ENCODE measurements at places on chromosomes 7 and 10.

- DNase-seq, result no peak
Measured at GRCh38 chr10:72069751-72070526, 18.4 kb downstream of the SPOCK2 start.

DNA sequence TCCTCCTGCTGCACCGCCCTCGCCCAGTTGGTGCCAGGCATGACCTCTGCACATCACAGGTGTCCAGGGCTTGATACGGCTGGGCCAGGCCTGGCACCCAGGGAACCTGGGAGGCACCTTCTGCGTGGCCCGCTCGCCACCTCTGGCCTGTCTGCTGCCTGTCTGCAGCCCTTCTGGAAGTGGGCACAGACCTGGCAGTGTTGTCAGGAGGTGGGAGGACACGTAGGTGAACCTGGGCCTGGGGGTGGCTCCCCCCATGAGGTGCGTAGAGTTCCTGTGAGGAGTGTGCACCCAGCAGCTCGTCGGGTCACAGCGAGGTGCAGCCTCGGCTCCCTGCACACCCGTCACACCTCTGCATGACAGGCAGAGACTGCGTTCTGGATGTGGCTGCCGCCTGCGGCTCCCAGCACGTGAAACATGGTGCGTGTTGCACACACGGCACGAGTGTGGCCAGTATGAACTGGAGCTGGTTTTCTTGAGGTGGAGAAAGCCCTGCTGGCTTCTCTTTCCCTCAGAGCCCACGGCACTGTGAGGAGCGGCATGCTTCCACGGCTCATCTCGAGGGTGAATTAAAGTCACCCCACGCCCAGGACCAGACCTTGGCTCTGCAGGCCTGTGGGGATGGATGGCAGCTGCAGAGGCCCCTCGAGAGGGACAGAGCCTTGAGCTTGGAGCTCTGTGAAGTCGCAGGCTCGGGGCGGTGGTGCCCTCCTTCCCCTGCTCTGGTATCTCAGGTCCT is 24.8 kb downstream of the INPP5A start:
- no peak for DNase-seq

DNA sequence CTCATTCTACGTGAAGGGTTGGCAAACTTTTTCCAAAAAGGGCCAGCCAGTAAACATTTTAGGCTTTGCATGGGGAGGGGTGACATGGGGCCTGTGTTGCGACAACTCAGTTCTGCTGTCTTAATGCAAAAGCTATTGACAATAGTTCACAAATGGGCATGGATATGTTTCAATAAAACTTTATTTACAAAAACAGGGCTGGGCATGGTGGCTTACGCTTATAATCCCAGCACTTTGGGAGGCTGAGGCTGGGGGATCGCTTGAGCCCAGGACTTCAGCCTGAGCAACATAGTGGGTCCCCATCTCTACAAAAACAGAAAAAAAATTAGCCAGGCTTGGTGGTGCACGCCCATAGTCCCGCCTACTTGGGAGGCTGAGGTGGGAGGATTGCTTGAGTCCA is 141.1 kb downstream of the SVIL start:
- no peak for DNase-seq

DNA sequence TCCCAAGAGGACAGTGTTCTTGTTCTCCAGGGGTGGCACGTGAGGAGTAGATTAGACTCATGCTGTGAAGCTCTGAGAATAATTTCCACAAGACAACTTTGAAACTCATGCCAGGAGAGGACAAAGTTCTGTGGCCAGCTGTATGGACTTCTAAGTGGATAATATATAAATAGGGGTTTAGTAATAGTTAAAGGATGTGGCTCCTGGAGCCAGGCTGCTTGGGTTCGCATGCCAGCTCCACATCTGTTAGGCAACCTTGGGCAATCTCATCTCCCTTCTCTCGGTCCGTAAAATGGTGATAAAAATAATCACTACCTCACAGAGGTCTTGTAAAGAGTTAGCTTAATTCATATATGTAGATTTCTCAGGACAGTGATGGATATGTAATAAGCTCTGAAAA is 35.8 kb downstream of the ACSL5 start:
- DNase-seq, result no peak

- no peak for DNase-seq
Measured at GRCh38 chr7:151415375-151416105, 5.7 kb upstream of the WDR86 start.

GRCh38 chr10:46299536-46300369 is 13.0 kb downstream of the ANTXRL start:
- DNase-seq, result no peak

DNA sequence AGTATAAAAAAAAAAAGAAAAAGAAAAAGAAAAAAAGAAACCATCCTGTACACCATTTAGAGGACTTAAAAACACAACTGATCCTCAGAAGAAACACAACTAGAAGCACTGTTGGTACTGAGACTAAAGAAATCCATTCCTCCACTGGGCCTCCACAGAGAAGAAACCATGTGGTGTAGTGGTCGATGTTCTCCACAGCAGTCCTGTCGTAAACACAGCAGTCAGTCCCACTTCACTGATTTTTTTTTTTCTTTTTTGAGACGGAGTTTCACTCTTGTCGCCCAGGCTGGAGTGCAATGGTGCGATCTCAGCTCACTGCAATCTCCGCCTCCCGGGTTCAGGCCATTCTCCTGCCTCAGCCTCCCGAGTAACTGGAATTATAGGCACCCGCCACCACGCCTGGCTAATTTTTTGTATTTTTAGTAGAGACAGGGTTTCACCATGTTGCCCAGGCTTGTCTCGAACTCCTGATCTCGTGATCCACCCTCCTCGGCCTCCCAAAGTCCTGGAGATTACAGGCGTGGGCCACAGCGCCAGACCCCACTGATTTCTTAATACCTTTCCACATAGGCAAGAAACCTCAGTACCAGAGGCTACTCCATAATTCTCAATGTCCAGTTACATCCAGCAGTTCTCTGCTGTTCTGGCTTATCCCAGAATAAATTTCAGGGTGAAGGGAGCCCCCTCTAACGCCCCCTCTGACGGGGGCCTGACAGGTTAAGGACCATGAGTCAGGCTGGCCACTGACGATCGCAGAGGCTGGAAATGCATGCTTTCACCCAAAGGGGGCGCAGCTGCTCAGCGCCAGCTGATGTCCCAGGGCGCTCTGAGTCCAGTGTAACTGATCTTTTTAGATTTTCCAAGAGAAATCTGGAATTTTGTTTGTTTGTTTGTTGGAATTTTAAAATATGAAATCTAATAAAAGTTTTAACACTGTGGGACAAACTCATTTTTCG is 24.8 kb upstream of the FFAR4 start:
- no peak for DNase-seq

DNA sequence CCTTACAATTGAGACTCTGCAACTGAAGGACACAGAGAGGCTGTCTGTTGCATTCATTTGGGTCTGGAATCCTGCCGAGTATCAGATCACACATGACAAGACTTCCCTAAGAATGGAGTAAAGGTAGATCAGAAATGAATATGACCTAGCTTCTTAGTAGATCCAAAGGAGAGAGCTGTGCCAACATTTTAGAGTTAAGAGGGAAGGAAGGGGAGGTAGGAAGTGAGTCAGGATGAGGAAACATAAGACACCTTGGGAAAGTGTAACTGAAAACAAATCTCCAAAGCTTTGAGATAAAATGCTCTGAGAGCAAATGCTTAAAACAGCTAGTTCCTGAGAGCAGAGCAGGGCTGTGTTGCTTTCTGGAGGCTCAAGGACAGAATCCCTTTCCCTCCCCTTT is 6.1 kb upstream of the SLC25A13 start:
- DNase-seq, result no peak

DNA sequence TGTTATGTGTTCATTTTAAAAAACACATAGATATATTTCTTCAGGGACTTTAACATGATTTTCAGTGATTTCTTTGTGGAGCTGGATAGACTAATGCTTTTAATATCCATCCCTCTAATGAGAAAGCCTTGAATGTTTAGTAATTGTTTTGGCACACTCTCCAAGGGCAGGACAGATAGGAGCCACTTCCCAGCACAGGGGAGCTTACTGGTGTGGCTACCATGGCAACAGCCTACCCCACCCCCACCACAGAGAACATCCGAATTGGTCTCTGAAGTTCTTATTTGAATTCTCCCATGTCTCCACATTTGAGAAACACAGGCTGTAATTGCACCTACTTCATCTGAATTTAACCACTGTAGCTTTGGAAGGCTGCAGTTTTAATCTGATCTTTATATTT is 87.7 kb downstream of the PRKG1 start:
- no peak for DNase-seq

- no peak for DNase-seq
Measured at GRCh38 chr7:3345699-3346481, 44.8 kb downstream of the SDK1 start.

DNA sequence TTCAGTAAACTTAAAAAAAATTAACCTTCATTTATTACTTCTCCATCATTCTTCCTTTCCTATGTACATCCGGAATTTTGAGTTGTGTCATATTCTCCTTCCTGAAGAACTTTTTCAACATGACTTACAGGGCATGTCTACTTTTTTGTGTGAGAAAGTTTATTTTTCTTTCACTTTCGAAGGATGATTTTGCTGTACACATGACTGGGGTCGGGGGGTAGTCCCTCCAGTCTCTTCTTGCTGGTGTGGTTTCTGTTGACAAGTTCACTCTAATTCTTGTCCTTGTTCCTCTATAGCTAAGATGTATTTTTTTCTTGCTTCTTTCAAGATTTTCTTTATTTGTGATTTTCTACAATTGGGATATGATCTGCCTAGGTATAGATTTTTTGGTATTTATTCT is 55.8 kb downstream of the INPP5A start:
- no peak for DNase-seq

Data from NCI-H510A (cell line).